ENCODE measurements at places on chromosomes 5 and 9. TPM values are rescaled to one million over a fixed set of nuclear protein-coding genes. Genes with fewer than 3 reads are reported as not detected.
A peak's percentile ranks its signal among the peaks of the same experiment; 100 is the strongest.

- no peak for DNase-seq
Observed at GRCh38 chr5:67366691-67367395, 170.2 kb upstream of the CD180 start.

GRCh38 chr5:153400931-153401330, 89.5 kb upstream of the GRIA1 start:
- peak; percentile 45 for DNase-seq

DNA sequence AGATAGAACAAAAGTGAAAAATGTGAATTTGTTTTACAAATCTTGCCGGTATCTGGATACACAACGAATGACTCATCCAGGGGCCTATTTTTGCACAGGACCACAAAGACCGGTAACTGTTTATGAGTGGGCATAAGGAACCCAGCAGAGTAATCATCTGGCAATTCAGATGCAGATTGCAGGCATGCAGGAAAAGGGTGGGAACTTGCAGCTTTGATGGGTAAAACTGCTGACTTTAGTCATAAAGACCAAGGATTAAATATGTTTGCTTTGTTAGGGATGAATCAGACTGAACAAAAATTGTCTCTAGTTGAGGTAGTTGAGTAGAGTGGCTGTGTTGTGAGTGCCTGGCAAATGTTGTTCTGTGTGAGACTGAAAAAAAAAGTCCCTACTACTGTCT, 309.6 kb upstream of the CCNH start:
- DNase-seq, result peak; percentile 37

- no peak for DNase-seq
Observed at GRCh38 chr5:126368239-126368812, 54.9 kb upstream of the GRAMD2B start.

- DNase-seq, result peak; percentile 57
Observed at GRCh38 chr9:115668521-115668920, 485.1 kb upstream of the PAPPA start.

GRCh38 chr9:93916358-93916757, 38.8 kb downstream of the BARX1 start:
- no peak for DNase-seq

GRCh38 chr9:116749772-116750171, 62.7 kb downstream of the TRIM32 start:
- no peak for DNase-seq

DNA sequence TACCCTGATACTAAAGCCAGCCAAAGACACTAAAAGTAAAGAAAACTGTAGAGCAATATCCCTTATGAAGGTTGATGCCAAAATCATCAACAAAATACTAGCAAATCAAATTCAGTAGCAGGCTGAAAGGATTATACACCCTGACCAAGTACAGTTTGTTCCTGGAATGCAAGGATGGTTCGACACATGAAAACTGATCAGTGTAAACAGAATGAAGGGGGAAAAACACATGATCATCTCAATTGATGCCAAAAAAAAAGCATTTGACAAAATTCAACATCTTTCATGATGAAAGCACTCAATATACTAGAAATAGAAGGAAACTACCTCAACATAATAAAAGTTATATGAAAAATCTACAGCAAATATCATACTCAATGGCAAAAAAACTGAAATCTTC, 43.5 kb upstream of the LRRC14B start:
- no peak for DNase-seq

DNA sequence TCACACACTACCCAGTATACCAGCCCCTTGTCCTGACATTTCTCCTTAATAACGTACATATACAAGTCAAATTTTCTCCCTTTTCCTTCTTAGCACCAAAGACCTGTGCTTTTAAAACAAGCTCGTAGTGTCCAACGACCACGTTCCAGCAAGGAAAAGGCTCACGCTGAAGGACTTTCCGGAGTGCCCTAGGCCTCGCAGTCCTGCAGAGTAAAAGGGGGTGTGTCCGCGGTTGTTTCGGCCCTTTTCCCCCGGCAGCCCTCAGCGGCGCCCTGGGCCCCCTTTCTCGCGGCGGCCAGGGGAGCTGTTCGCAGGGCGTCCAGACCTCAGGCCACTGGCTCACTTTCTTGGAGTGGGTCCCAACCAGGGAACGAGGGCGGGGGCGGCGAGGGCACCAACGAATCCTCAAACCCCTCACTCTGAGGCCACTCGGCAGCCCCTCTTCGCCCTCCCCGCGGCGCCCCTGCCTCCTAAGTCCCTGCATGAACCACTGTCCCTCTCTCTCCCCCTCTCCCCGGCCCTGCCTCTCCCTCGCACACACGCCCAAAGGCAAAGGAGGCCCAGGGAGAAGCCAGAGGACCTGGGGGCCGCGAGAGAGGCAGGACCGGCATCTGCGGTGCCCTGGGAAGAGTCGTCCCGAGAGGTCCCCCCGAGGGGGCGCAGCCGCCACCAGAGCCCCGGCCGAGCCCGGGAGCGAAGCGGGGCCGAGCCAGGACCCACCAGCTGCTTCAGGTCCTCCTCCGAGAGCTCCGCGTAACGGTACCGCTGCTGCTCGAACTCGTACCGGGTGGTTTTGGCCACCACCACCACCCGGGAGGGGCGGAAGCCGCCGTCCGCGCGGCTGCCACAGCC, 720 bp downstream of the NADK2 start:
- peak; percentile 92 for DNase-seq

- DNase-seq, result peak; percentile 60
Observed at GRCh38 chr5:176735383-176736265, 74.7 kb upstream of the UNC5A start.

PCDHGB5 gene
- total RNA-seq, result 24.2 TPM

- DNase-seq, result no peak
Observed at GRCh38 chr5:74810915-74811314, 43.9 kb downstream of the NSA2 start.

- no peak for DNase-seq
Observed at GRCh38 chr5:50745221-50745910, 78.9 kb downstream of the PARP8 start.

DNA sequence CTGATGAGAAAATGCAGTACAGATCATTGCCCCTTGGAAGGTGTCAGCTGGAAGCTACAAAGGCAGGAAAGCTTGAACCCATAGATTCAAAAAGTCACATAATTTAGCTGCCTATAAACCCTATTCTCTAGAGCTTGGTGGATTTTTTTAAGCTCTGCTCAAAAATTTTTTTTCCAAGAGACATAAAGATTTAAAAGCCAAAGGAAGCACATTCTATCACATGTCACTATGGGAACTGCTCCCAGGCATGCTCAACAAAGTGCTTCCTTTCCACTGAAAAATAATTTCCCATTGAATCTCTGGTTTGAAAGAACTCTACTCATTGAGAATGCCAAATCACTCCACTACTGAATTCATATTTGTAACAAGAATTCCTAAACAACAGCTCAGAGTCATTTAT, 419.8 kb downstream of the CETN3 start:
- no peak for DNase-seq

PCDHGA10 gene
- total RNA-seq, result 24.8 TPM

- DNase-seq, result peak; percentile 89
Observed at GRCh38 chr5:132386644-132387286, 17.3 kb downstream of the SLC22A5 start.

- peak; percentile 59 for DNase-seq
Observed at GRCh38 chr9:137349471-137350033, 47.5 kb upstream of the NRARP start.

DNA sequence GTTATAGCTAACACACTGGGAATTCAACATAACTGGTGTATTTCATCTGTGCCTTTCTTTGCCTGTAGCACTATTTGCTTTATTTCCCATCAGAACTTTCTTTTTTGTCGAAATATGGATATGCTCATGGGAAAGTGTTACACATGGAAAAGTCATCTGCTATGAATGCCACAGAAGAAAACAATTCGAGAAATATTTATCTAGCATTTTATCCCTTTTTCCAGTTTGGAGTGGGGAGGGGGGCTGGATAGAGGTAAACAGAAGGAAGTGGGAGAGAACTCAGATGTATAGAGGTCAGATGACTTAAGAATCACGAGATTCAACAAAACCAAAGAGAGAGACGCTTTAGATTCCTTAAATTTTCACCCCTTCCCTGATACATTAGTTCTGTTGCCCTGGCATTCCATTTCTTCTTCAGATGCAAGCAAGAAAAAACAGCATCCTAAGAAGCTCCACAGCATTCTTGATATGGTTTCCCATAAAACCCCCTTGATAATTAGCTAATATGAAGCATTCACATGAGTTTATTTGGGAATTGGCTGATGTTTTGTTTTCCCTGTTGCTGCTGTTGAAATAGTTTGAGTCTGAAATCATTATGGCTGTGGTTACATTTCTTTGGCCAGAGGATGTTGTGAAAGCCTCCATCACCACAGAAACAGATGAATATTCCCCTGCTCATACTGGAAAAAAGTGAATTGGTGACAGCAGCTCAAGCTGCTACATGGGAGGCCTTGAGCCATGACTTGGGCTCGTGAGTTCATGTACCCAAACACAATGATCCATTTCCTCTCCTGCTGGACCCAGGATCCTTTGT, 335.8 kb upstream of the DAB2 start:
- peak; percentile 58 for DNase-seq

GRCh38 chr9:133592731-133593409, 16.3 kb downstream of the FAM163B start:
- no peak for DNase-seq

Measured in osteoblast (primary cell).